ENCODE measurements at places on chromosomes 5 and 9. TPM values are rescaled to one million over a fixed set of nuclear protein-coding genes. Genes with fewer than 3 reads are reported as not detected.

The ATOX1 gene
- total RNA-seq = 83.7 TPM

The MARCOL gene
- not detected for total RNA-seq

GRCh38 chr5:151072630-151073025 is 8.2 kb downstream of the TNIP1 start:
- no peak for DNase-seq

GRCh38 chr9:72592502-72593403 is 71.3 kb downstream of the TMC1 start:
- DNase-seq = peak; percentile 13

The ADAMTS6 gene
- 1.3 TPM for total RNA-seq
